AG09309 (cell line): ENCODE measurements at places on chromosomes 6 and 20.
A peak's percentile ranks its signal among the peaks of the same experiment; 100 is the strongest.

GRCh38 chr6:167230288-167230687 is 60.8 kb upstream of the UNC93A start:
- DNase-seq = no peak

- DNase-seq = no peak
Observed at GRCh38 chr6:26358511-26358981, 6.5 kb upstream of the BTN3A2 start.

GRCh38 chr6:81938014-81938856 is 185.8 kb upstream of the TENT5A start:
- DNase-seq = peak; percentile 82

DNA sequence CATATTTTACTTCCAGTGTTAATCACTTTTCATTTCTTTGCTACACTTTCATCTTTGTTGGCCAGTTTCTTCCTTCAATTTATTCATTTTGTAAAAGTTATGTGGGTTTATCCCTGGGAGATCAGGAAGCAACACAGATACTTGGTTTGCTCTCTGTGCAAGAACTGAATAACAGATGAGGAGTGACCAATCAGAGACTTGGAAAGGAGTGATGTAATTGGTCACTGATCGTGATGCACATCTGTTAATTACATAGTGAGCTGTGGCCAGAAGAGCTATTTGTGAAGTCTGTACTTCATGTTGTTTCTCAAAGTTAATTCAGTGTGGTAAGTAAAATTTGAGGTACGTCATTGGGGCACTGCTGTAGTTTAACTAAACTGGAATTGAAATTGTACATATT is 21.3 kb downstream of the ANKRD6 start:
- no peak for DNase-seq

- no peak for DNase-seq
Observed at GRCh38 chr20:21681234-21681921, 24.1 kb upstream of the PAX1 start.

DNA sequence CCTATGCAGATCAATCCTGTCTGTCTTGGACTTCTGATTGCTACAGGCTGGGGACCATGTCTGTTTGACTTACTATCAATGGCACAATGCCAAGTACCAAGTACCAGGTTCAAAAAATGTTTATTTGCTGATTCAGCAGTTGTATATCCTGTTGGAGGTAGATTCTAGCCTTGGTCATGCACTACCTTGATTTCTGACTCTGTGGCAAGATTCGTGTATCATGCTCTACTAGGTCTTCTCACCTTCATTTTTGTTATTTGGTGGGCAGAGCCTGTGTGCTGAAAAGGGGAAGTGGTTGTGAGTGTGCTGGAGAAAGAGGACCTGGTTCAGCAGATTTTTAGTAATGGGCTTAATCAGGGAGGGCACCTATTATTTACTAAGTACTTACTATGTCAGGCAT is 192.4 kb upstream of the MYLIP start:
- DNase-seq = no peak

DNA sequence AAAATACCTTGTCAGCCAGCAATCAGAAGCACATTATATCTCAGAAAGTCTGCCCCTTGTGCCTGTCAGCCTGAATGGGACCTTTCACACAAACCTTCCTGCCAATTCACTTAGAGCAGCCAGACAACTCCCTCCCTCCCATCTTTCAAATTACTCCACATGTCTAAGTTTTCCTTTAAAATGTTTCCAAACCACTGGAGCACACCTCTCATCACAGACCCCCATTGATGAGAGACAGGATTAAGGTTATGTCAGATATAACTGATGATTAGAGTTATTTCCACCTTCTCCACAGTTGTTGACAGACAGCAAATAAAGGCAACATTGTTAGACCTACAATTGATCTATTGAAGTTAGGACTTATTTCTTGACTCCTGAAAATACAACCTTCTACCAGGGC is 408.4 kb downstream of the PLCB1 start:
- DNase-seq = no peak

DNA sequence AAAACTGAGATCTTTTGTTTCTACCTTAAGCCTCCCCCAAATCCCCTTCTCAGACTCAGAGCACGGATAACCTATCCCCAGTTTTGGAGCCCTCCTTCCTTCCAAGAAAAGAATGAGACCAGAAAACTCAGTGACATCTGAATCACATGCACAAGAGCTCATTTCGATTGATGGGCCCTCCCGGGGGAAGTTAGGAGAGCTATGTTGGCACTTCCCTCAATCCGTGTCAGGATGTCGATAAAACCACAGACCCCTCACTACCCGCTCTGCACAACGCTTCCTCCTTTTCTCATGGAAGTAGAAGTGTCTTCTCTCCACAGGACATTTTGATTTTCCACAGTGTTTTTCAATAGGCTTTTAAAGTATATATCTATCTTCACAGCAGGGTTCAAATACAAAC is 332.4 kb downstream of the HACE1 start:
- DNase-seq = no peak

DNA sequence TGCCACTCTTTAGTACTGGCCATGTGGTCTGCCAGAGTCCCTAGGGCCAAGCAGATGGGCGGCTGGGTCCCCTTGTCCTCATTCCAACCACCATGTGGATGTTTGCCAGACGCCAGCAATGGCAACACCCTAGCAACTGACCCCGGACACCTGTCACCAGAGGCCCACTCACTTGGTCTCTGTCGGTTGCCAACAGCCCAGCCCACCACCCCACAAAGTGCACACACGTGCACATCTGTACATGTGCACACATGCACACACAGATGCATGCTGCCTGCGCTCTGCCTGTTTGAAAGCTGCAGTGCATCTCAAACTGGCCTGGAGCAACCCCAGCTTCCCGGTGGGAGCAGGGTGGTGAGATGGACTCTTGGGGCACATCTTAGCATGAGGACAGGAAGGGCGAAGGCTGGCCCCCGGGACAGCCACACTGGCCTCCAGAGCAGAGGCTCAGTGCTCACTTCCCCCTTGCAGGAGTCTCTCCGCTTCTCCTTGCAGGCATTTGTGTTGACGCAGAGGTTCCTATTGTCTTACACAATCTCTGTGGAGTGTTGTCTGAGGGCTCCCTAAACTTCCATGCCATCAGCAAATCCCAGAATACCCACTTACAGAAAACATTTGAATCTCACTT is 54.0 kb downstream of the PSMG4 start:
- DNase-seq = no peak

DNA sequence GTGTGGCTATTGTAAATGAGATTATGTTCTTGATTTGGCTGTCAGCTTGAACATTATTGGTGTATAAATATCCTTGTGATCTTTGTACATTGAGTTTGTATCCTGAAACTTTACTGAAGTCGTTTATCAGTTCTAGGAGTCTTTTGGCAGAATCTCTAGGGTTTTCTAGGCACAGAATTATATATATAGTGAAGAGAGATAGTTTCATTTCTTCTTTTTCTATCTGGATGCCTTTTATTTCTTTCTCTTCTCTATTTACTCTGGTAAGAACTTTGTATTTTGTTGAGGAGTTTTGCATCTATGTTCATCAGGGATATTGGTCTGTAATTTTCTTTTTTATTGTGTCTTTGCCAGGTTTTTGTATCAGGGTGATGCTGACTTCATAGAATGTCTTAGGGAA is 589.2 kb upstream of the MAN1A1 start:
- DNase-seq = no peak

- DNase-seq = no peak
Observed at GRCh38 chr6:119757467-119757866, 407.9 kb upstream of the MAN1A1 start.

- DNase-seq = no peak
Observed at GRCh38 chr6:163348789-163349680, 65.5 kb upstream of the QKI start.

- DNase-seq = peak; percentile 96
Observed at GRCh38 chr6:41072836-41073202, at the start of gene NFYA. NFYA (plus strand) TSS chr6:41072974; CDS start chr6:41079090, 6,116 bp downstream.

- no peak for DNase-seq
Observed at GRCh38 chr20:31642837-31643236, 5.1 kb downstream of the COX4I2 start.

GRCh38 chr6:169997187-169997929 is 245.9 kb downstream of the ERMARD start:
- no peak for DNase-seq

GRCh38 chr6:21386744-21387143 is 206.8 kb upstream of the SOX4 start:
- no peak for DNase-seq

DNA sequence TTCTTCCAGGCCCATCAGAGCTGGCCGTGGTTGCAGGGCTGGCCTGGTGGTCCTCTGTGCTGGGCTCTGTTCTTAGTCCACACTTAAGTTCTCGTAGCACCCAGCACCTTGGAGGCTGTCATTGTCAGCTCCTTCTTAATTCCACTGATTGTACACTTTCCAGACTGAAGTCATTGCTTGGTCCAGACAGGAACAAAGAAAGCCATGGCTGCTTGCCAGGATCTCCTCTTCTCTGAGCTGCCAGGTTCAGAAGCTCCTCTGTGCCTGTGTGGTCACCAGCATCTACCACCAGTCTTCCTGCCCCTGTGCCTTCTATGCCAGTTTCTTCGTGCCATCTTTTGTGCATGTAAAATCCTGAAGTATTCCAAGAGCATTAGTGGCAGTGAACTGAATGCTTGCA is 39.5 kb upstream of the PCMTD2 start:
- DNase-seq = no peak

DNA sequence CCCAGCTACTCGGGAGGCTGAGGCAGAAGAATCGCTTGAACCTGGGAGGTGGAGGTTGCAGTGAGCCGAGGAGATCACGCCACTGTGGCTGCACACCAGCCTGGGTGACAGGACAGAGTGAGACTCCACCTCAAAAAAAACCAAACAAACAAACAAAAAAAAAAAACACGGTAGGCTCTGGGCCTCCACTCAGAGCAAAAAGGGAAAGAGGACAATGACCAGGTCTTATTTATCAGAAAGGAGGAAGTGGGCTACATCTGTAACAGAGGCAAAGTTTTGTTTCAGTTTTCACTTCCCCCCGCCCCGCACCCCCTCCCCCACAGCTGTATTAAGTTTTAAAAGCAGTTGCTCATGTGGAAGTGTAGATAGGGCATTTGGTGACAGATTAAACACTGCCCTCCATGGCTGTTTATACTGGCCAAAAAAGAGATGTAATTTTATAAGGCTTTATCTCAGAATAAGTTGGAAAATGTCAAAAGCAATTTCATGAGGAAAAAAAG is 114.6 kb downstream of the RCAN2 start:
- DNase-seq = no peak

DNA sequence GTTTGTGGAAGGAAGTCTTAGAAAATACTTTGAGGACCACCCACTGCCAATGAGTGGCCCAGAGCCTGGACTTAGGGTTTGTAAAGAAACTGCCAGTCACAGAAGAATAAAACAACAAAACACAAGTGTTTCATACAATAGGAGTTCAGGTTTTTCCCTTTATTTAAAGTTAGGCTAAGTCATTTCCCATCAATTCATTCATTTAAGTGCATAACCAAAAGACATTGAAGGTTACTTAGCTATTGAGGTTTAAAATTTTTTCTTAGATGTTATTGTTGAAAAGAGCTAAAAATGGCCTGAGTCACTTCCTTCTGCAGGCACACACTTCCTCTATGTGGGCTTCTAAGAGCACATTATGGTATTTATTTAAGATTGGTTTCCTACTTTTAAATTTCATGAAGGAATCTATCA is 54.2 kb downstream of the ARMC2 start:
- DNase-seq = no peak

DNA sequence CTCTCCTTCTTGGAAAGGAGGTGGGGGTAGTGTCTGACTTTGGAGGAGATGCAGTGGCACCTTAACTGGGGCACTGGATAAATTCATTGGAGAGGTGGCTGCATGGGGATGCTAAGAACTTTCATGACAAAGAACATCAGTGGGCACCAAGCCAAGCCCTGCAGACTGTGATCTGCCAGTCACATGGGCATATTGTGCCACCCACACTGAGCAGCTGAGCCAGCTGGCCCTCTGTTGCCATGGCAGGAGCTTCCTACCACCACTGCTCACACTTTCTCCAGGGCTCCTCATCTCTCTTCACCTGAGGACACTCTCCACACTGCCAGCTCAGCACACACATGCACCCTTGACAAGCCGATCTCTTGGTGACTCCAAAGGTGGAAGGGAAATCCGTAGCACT is 715.6 kb downstream of the QKI start:
- DNase-seq = no peak

GRCh38 chr6:167933290-167933689 is 64.2 kb upstream of the KIF25 start:
- DNase-seq = no peak

DNA sequence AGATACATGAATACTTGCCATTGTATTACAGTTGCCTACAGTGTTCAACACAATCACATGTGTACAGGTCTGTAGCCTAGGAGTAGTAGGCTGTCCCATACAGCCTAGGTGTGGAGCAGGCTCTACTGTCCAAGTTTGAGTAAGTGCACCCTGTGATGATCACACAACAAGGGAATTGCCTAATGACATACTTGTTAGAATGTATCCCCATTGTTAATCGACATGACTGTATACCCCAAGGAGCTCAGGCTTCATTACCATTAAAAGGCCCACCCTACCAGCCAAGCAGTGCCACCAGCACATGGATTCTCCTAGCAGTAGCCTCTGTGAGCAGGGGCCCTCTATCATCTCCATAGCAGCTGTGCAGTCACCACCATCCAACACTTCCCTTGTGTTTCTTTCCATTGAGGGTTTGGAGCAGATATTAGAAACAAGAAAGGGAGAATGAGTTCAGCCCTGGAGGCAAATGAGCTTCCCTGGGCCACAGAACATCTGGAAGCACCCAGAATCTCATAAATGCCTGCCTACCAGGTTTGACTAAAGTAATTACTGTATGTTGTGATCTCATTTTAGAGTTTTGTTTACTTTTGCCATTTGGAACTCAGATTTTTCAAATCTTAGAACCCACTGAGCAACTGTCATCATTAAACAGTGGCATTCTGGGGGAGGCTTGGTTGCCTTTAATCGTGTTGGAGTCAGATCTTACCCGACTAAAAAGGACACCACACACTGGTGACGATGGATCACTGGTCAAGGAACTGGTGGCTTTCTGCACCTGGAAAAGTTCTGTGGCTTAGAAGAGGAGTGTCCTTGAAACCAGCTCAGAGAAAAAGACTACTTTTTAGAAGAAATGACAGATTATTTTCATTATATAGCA is 104.9 kb downstream of the TULP4 start:
- DNase-seq = no peak

- no peak for DNase-seq
Observed at GRCh38 chr20:17655865-17656479, 26.1 kb downstream of the RRBP1 start.

GRCh38 chr6:159252955-159253508 is 83.8 kb downstream of the FNDC1 start:
- DNase-seq = no peak

GRCh38 chr6:90612313-90612680 is 25.4 kb upstream of the MAP3K7 start:
- DNase-seq = no peak

GRCh38 chr6:148249679-148250375 is 92.8 kb upstream of the SASH1 start:
- DNase-seq = no peak

- no peak for DNase-seq
Observed at GRCh38 chr6:35028781-35029769, 112.1 kb downstream of the TCP11 start.

- peak; percentile 60 for DNase-seq
Observed at GRCh38 chr20:8388141-8388540, 256.1 kb downstream of the PLCB1 start.

GRCh38 chr6:111530218-111530617 is 47.2 kb upstream of the REV3L start:
- DNase-seq = no peak

- DNase-seq = no peak
Observed at GRCh38 chr6:34230653-34231371, 5.9 kb upstream of the HMGA1 start.
